ENCODE measurements at places on chromosomes 2 and 18.

- DNase-seq, result no peak
Measured at GRCh38 chr2:217430916-217431576, 571.2 kb upstream of the TNP1 start.

DNA sequence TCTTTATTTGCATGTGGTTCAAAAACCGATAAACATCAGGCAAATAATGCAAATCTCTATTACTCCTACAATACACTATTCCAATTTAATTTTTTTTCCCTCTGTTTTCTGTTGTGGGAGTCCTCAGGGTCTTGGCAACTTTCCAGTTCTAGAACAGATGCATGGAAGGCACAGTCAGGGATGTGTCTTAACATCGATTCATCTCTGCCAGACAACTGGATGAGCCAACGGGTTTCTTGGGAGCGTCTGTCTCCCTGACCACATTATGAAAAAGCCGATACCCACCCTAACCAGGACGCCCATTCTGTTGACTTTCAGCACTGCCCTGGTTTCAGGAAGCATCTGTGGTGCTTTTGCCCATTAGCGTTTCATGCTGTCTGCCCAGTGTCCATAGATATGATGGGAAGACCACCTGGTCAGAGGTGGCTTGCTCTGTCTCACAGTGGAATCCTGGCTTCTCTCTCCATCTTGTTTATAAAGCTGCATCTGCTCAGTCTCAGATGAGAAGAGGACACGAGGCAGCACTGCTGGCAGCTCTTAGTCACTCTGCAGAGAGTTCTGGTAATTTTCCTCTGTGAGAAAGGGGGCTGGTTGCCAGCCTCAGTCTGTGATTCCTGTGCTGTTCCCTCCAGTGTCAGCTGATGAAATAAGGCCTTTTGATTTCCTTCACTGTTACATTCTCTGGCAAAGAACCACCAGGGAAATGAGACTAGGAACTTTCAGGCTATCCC, 57.9 kb upstream of the KCNE4 start:
- DNase-seq, result no peak

DNA sequence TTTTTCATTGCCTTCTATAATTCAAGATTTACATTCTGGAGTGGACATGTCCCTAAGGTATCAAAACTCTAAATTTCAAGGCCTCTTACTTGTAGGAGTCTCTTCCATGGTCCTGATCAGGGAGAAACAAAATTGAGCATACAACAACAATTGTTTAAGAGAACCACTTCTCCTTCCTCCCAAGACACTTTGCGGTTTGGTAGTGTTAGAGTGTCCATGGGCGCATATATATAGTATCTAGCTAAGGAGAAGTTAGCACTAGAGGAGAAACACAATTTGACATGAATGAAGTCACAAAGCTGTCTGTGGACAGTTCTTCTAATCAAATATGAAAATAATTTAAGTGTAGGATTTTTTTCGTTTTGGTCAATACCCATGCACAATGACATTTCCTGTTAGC, 349.1 kb upstream of the MAP2 start:
- DNase-seq, result no peak

DNA sequence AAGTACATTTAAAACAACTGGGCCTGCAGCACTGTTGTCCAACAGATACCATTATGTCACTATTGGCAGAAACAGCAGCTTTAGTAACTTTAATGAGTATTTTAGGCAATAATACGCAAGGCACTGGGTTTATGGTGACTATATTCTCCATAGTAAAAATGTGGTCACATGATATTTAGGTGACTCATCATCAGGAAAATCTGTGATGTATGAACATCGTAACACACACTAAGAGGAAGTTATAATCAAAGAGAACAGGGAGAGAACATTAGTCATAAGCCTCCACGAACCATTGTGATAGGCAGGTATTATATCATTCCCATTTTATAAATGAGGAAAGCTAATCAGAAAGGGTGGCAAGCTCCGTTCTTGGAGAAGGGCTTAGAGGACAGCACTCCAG, 36.9 kb downstream of the RAPH1 start:
- DNase-seq, result no peak

DNA sequence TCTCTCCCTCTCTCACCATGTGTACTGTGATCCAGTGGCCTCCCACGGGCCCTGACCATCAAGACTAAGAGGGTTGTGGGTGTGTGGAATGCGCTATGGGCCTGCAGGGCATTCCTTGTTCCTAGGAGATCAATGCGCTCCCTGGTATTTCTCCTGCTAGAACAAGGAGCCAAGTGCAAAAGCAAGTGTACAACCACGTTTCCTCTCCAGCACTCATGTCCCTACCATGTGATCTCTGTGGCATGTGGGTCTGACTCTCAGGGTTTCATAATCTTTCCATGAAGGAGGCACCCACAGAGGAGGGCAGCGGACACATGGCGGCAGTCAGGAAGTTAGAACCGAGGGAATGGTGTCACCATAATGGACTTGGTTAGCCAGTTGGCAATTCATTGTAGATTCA, 91.4 kb downstream of the MAPK4 start:
- DNase-seq, result no peak

DNA sequence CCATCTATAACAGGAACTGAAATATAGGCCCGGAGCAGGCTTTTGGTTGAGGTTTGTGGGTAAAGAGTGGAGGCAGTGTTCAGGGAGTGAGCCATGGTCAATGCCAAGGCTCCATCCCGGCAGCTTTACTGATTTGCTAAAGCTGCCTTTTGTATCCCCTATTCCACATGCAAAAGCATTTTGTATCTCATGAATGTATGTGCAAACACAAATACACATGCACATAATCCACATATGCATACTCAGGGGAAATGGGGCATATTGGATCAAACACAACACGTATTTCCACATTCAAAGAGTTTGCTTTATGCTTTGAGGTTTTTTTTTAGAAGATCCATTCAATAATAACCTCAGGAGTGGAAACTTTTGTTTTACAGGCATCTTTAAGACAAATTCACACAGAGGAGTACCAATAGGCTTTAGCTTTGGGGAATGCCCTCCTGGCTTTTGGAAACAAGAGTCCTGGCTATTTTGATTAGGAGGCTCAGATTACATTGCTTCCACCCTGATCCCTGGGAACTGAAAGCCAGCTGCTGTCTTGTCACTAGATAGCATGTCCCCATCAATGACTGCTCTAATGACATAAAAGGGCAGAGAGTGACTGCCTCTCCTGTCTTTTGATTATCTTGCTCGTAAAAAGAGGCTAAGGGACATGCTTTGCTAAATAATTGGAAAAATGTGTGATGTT, 263.2 kb downstream of the EN1 start:
- DNase-seq, result no peak

- DNase-seq, result no peak
Measured at GRCh38 chr2:19256121-19256601, 102.3 kb downstream of the OSR1 start.

GRCh38 chr2:33437297-33437696, 39.2 kb upstream of the RASGRP3 start:
- DNase-seq, result no peak

DNA sequence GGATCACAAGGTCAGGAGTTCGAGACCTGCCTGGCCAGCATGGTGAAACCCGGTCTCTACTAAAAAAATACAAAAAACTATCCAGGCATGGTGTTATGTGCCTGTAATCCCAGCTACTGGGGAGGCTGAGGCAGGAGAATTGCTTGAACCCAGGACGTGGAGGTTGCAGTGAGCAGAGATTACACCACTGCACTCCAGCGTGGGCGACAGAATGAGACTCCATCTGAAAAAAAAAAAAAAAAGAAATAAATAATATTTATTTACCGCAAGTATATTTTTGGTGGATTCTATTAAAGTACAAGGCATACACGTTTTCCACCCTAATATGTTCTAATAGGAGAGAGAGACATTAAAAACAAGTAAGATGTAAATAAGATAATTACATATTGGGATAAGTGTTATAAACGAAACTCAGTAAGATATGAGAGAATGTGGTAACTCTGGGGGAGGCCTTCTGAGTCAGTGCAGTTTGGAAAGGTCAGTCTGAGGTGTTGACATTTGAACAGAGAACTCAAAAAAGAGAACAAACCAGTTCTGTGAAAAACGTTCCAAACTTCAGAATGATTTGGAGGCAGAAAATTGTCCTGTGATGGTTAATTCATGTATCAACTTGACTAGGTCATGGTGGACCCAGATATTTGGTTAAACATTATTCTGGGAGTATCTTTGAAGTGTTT, 8.8 kb upstream of the POLI start:
- no peak for DNase-seq

DNA sequence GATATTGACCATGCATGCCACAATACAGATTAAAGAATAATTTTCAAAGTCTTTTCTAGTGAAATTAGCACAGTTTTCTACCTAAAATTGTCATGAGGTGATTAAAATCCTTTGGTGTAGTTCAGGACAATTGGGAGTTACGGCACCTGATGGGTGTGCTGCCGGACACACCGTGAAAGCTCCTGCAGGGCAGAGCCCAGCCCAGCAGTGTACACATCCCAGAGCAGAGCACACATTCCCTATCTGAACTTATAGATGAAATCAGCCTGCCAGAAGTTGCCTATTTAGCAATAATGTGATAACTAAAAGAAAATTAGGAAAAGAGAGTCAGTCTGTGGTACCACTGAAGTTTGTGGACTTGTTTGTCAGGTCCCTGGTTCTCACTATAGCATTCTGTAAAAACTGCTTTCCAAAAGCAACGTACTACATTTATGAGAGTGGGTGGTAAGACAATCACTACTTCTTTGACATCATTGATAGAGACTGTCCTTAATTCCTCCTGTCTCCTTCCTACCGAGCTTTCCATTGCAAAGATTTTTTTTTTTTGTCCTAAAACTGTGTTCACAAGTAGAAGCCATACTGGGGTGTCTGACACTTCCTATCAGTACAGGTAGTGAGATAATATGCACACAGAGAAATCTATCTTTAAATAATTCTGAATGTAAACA, 3.4 kb downstream of the CYTIP start:
- DNase-seq, result no peak

DNA sequence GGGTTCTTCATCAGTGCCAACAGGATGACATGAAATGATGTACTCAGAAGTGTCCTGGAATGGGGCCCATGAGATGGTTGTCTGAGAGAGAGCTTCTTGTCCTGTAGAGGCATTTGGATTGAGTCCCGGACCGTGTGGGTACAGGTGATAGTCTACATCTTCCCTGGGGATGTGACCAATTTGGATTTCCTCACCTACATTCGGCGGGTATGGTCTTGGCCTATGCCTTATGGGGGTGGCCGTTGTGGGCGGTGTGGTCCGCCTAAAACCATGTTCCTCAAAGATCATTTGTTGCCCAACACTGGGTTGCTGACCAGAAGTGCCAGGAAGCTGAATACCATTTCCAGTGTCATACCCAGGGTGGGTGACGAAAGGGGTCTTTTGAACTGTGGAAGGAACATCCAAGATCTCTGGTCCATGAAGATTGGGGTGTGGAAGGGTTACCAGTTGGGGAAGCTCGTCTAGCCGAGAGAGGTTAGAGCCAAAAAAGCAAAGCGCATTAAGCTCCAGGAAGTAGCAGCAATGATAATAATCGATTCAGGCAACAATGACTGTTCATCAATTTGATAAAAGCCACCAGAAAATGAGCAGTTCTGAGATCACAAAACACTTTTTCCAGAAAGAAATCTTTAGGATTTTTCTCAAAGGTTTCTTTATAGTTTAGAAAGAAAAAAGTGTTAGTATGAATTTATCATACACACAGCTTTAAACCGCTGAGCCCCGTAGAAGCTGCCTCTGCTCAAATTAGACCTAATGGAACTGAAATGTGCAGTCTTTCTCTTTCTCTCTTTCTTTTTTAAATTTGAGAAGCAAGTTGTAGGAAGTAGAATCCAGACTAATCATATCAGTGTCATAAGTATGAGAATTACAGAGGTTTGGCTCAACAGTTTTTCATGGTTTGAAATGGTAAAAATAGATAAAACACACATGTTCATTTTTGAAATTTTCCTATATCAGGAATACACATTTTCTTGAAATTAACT, 60.3 kb downstream of the ATIC start:
- no peak for DNase-seq

- DNase-seq, result no peak
Measured at GRCh38 chr18:34330308-34330707, 105.6 kb upstream of the NOL4 start.

- DNase-seq, result no peak
Measured at GRCh38 chr2:166665991-166666940, 172.2 kb upstream of the SCN7A start.

DNA sequence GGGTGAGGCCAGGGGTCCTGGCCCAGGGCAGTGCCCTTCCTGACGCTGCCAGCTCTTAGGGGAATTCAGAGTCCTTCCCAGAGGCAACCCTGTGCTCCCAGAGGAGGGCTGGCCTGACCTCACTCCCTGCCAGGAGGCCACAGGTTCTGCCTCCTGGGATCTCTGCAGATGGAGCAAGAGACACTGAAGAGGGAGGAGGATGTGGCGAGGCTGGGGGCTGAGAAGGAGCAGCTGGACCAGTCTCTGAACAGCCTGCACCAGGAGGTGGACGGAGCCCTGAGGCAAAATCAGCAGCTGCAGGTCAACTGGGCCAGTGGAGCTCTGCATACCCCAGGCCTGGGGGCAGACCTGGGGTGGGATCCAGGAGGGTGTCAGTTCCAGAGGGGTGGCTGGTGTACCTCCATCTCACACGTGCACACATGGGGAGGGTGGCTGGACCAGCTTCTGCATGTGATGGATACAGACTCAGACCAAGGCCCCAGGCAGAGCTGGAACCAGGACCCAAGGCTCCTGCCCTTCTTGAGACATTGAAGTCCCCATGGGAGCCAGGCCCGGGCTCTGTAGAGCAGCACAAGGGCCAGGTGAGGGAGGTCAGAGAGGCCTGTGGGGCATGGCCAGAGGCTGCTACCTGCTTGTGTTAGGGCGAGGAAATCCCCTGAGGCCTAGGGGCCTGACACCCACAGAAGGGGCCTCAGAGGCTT, 9.7 kb upstream of the SNED1 start:
- no peak for DNase-seq

- DNase-seq, result no peak
Measured at GRCh38 chr2:24352664-24353063, 7.7 kb downstream of the ITSN2 start.

DNA sequence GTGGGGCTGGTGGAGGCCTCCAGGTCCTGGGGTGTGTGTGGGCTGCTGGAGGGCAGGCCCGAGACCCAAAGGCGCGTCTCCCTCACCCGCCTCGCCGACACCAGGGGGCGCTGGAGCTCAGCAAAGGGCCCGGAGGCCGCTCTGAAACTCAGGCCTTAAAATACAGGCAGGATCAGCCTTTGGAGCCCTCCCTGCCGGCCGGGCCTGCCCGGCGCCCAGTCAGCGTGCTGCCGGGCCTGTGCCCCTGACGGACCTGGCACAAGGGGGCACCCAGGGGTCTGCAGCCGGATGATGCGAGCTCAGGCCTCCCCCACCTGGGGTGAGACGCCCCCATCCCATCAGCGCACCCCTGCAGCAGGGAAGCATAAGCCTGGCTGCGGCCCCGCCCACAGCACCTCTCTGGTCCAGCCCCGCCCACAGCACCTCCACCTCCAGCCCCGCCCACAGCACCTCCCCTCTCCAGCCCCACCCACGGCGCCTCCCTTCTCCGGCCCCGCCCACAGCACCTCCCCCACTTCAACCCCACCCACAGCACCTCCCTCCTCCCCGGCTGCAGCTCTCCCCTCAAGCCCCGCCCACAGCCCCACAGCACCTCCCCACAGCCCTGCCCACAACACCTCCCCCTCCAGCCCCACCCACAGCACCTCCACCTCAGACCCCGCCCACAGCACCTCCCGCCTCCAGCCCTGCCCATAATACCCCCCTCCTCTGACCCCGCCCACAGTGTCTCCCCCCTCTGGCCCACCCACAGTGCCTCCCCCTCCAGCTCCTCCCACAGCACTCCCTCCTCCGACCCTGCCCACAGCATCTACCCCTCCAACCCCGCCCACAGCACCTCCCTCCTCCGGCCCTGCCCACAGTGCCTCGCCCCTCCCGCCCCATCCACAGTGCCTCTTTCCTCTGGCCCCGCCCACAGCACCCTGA, 92.8 kb upstream of the OTOS start:
- DNase-seq, result peak; percentile 56

GRCh38 chr2:74378007-74378406, 2.1 kb downstream of the DCTN1 start:
- no peak for DNase-seq
